Activated naive CD4-positive, alpha-beta T cell (primary cell): ENCODE measurements at places on chromosomes 11 and 22.

DNA sequence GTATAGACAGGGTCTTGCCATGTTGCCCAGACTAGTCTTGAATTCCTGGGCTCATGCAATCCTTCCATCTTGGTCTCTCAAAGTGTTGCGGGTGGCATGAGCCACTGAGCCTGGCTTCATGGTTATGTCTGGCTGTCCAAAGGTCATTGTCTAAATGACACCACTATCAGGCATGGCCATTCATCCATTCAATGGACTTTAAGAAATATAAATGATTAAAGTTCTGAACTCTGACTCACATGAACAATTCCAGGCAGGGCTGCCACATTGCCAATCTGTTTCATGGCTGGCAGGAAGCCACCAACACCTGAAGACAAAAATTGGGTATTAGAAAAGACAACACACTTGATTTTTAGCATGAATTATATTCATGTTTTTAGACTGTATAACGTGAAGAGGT is 4.1 kb downstream of the RTCB start:
- no peak for DNase-seq

- DNase-seq: no peak
These were observed 72.4 kb upstream of the ISX start for GRCh38 chr22:34993548-34993947.

- DNase-seq: no peak
These were observed 124.6 kb downstream of the FEZ1 start for GRCh38 chr11:125371431-125371935.

- DNase-seq: no peak
These were observed 98.0 kb downstream of the ADAMTS15 start for GRCh38 chr11:130546438-130546837.
